ENCODE measurements at places on chromosomes 13 and 19. TPM values are rescaled to one million over a fixed set of nuclear protein-coding genes. Genes with fewer than 3 reads are reported as not detected.

DNA sequence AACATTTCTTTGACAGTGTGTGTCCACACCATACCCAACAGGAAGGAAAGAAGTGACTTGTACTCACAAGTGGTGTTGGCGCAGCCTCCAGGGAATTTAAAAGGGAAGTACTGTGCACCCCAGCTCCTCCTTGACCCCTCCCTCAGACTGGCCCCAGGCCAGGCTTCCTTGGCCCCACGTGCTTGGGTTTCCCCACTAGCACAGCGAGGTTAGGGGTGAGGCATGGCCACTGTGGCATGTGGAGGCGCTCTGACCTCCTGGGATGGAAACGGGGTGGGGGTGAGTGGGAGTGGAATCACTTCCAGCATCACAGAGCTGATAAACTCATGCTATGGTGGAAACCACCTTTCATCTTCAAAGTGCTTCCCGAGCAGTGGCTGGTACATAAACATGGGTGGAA is 168.6 kb downstream of the ZNF536 start:
- DNase-seq = no peak
- peaks cover 14% of the 10 kb centered on the region for H3K27me3 ChIP-seq
- no peaks in the 10 kb centered on the region for H3K4me1 ChIP-seq
- H3K27ac ChIP-seq = no peak overlapping the region

GRCh38 chr13:110037925-110038573 is 251.7 kb upstream of the IRS2 start:
- H3K27me3 ChIP-seq = no peaks in the 10 kb centered on the region
- no peaks in the 10 kb centered on the region for H3K36me3 ChIP-seq
- no peak overlapping the region for H3K4me3 ChIP-seq
- H3K4me1 ChIP-seq = no peaks in the 10 kb centered on the region
- no peak for DNase-seq

- no peaks in the 10 kb centered on the region for H3K36me3 ChIP-seq
- DNase-seq = peak; percentile 73
- H3K4me1 ChIP-seq = no peaks in the 10 kb centered on the region
These were observed 730 bp downstream of the NRTN start for GRCh38 chr19:5805462-5806132.

GRCh38 chr13:97445522-97446187 is 11.7 kb downstream of the RAP2A start:
- no peak overlapping the region for H3K27ac ChIP-seq
- no peak overlapping the region for H3K4me3 ChIP-seq
- H3K4me1 ChIP-seq = no peaks in the 10 kb centered on the region

- no peaks in the 10 kb centered on the region for H3K4me1 ChIP-seq
- no peak overlapping the region for H3K27ac ChIP-seq
- no peaks in the 10 kb centered on the region for H3K27me3 ChIP-seq
- DNase-seq = no peak
These were observed 62.3 kb upstream of the PARP4 start for GRCh38 chr13:24574847-24575246.

The SEMA6B gene
- total RNA-seq = 2.3 TPM
